ENCODE measurements at places on chromosomes 5 and 9.
A peak's percentile ranks its signal among the peaks of the same experiment; 100 is the strongest.

GRCh38 chr5:75366787-75367186 is 29.8 kb downstream of the HMGCR start:
- DNase-seq, result no peak

- DNase-seq, result no peak
Observed at GRCh38 chr5:1443991-1444360, 1.3 kb downstream of the SLC6A3 start.

GRCh38 chr5:160555581-160555970 is 133.9 kb downstream of the PTTG1 start:
- DNase-seq, result no peak

- DNase-seq, result no peak
Observed at GRCh38 chr5:174590820-174591219, 133.6 kb upstream of the MSX2 start.

- peak; percentile 18 for DNase-seq
Observed at GRCh38 chr5:18745042-18745987, 1111.1 kb downstream of the TAF11L14 start.

GRCh38 chr5:145245354-145245753 is 589.8 kb downstream of the PRELID2 start:
- no peak for DNase-seq

- no peak for DNase-seq
Observed at GRCh38 chr9:129465834-129466535, 154.9 kb downstream of the C9orf50 start.

- no peak for DNase-seq
Observed at GRCh38 chr5:103033696-103034095, 86.2 kb downstream of the GIN1 start.

- no peak for DNase-seq
Observed at GRCh38 chr5:151739395-151739794, 19.0 kb downstream of the ATOX1 start.

DNA sequence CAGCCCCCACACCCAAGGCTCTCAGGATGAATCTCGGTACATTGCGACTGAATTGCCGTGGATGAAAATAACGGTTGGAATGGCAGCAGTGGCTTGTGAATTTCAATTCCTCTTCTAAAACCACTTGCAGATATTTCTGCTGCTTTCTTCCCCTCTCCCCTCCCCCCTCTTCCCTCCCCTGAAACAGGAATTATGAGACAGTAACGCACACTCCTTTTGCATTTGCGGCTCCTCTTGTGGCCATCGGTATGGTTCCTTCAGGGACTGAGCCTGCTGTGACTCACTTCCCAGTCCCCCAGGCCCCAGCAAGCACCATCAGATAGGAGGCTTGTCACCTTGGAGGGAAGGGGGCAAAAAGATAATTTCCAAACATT is 9.7 kb downstream of the DCANP1 start:
- no peak for DNase-seq

GRCh38 chr9:13665418-13666066 is 386.1 kb upstream of the MPDZ start:
- peak; percentile 5 for DNase-seq

GRCh38 chr5:68708156-68708841 is 385.5 kb upstream of the SLC30A5 start:
- no peak for DNase-seq

GRCh38 chr9:2228132-2228531 is 213.0 kb downstream of the SMARCA2 start:
- no peak for DNase-seq

DNA sequence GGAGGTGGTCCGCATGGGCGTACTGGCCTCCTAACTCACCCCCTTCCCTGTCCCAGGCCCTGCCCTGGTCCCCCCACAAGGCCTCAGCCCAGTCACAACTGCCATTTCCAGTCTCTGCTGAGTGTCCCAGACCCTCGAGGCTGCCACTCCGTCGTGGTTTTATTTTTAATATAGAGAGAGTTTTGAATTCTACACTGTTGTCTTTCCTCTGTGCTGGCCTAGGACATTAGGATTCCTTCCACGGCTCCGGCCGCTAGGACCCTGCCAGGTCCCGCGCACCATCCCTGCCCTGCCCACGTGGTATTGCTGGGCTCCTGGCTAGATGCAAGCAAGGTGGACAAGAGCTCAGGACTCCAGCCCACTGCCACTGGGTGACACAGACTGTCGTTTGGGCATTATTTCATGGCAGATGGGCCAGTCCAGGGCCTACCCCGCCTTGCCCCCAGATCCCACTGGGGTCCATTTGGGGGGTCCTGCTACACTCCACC is 53.3 kb downstream of the SAR1B start:
- no peak for DNase-seq

DNA sequence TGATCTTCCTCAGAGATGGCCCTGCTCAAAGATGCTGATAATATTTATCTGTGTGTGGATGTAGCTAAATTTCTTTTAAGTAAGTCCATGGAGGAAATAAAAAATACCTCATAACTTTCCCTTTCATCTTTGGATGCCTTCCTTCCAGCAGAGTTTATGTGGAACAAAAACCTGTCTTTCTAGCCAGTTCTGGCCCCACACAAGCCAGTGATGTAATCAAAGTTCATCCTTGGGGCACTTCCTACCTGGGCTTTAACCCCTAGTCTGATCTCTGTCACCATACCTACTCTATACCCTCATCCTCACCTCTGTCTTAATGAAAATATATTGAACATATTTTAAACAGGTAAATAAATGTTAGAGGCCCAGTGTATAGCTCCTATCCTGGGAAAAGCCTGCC is 39.8 kb upstream of the RASGRF2 start:
- no peak for DNase-seq

- DNase-seq, result no peak
Observed at GRCh38 chr5:16459451-16459850, 6.1 kb downstream of the ZNF622 start.

DNA sequence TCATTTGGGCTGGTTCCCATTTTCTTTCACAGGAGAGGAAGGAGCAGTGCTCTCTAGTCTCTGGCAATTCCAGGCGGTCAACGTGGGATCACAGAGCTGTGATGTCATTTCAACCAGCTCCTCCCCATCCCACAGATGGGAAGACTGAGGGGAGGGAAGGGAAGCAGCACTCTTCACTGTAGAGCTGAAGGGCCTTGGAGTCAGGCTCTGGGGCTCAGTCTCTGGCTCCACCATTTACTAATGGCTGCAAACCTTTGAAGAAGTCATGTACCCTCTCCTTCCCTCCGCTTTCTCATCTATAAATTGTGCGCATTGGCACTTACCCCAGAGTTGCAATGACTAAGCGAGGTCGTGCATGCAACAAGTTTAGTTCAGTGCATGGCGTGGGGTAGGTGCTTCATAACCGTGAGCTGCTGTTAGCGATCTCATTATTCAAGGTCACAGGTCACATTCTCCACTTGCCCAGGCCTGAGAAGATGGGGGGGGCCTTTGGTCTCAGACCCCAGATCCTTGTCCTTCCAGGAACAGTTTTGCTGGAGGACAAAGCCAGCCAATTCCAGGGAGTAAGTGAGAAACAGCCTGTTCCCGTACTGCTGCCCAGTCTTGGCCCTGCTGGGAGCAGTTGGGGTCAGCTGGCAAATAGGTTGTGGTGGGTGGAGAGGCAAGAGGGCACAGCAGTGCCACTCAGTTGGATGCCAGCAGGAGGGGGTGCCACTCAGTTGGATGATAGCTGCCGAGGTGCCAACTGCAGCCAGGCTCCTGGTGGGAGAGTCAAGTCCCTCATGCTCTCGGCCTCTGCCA is 136.7 kb downstream of the RGS3 start:
- no peak for DNase-seq

GRCh38 chr5:150641006-150641570 is 628 bp downstream of the SYNPO start:
- DNase-seq, result peak; percentile 51

- DNase-seq, result peak; percentile 10
Observed at GRCh38 chr9:95736370-95736769, 139.1 kb upstream of the ERCC6L2 start.

- no peak for DNase-seq
Observed at GRCh38 chr5:168818558-168818957, 239.4 kb upstream of the PANK3 start.

- no peak for DNase-seq
Observed at GRCh38 chr5:128684961-128685360, 146.9 kb upstream of the FBN2 start.

DNA sequence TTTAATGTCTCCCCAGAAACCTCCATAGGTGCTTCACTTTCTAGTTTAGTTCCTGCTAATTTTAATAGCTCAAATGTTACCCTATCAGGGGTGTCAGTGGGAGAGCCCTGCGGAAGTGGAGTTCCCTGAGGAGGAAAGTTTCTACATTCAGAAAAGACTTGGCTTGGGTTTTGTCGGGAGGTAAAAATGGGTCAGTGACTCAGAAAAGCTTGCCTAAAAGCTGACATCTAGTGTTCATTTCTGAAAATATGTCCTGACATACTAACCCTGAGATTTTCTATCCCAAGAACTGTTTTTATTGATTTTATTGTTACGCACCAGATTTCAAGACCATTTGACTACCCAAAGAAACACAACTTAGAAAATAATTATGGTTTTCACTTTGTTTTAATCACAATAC is 40.9 kb upstream of the GLDC start:
- no peak for DNase-seq

DNA sequence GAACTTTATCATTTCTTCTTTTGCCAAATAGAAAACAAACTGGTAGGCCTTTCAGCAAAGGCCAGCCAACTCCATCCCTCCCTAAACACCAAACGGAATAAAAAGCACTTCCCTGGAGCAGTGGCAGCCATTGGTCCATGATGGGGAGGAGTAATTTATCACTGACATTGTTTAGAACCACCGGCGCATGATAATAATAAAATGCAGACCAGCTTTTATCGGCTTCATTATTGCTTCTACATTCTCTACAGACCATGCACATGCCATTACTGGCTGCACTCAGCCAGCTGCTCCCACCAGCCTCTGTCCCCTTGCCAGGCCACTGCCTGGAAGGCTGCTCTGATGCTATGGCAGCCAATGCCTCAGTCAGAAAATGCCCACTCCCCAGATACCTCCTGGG is 45.9 kb downstream of the ABCA1 start:
- no peak for DNase-seq
